ENCODE measurements at places on chromosomes 13 and 19.

- DNase-seq: no peak
These were observed 449.3 kb downstream of the PCDH17 start for GRCh38 chr13:58080806-58081205.

DNA sequence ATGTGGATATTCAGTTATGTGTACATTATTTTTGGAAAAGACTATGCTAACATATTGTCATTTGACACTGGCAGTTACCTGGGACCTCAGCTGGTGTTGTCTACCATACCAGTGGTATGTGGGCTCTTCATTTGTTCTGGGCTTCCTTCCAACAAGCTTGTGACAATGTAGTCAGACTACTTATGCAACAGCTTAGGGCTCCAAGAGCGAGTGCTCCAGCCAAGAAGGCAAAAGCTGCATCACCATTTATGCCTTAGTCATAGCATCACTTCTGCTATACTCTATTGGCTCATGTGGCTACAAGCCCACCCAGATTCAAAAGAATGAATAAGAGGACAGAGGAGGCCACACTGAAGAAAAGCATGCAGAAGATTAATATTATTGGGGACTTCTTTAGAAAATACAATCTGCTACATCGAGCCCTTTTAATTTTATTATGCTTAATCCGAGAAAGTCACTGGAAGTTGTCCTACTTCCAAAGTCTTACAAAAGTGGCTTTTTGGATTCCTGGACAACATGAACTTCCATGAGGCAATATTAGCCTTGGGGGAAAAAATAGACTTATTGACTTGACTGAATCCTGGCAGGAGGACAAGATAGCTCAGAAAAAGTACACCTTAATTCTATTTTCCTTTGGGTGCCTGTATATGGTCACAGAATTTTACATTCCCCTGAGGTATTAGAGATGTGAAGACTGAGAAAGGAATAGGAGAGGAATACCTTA lies 529.4 kb upstream of the HTR2A start:
- DNase-seq: no peak

- DNase-seq: peak; percentile 82
These were observed 8.9 kb upstream of the GDF15 start for GRCh38 chr19:18377026-18377425.

GRCh38 chr19:15324791-15325519 lies 7.4 kb downstream of the BRD4 start:
- no peak for DNase-seq

DNA sequence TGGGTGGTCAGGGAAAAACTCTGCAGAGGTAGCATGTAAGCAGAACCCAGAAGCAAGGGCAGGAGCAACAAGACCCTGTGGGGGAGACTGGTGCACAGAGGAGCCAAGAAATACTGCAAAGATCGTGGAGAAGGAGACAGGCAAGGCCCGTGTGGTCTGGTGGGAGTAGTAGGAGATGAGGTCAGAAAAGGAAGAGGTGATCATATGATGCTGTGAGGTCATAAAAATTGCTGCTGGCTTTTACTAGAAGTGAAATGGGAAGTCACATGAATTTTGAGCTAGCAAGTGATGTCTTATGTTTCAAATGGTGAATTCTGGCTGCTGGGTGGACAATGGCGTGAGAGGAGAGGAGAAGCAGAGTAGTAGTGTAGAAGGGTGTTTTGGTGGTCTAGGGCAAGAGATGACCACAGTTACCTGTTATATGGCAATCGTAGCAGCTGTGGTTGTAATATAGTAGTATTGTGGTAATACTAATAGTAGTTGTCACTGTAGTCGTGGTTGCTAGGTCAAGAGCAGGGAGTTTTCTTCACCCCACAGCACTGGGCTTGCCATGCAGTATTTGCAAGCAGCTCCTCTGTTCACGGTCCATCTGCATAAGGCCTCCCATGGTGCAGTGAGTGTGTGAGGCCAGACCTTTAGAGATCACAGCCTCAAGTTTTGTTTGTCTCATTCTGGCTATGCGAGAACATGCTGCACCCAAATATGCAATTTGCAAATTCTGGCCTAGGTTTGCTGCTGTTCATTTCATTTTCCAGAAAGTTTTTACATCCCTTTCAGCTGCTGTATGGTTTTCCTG lies 205.0 kb downstream of the TSHZ3 start:
- DNase-seq: no peak

DNA sequence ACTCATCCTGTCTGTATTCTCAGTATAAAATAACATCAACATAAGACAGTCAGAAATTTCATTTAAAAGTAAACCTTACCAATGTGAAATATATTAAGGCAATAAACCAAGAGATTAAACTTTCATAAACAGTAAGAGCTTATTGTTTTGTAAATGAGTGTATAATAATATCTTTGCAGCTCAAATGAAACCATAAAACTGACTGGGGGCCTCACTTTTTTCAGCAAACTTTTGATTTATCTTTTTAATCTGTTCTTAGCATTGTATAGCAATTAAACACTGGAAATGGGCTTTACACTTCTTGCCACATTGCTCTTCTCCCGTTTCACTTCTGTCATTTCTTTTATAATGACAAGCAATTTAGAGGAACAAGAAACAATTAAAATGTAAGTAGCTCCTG lies 580.3 kb downstream of the GPC6 start:
- no peak for DNase-seq

DNA sequence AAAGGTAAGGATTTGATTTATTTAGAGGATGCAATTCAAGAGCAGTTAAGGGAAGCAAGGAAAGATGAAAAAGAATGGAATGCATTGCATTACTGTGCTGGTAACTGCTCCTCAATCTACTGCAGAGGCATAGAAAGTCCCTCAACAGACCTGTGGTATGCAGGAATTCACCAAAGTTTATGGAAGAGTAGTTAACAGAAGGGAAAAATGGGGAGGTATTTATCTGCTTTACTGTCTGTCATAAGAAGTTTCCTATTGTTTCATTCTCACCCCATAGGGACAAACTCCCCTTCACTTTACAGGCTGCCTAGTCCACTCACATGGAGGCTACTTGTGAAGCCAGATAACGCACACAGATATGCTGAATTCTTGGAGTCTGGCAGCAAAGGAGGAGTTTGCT lies 354.9 kb upstream of the SPRY2 start:
- DNase-seq: no peak

DNA sequence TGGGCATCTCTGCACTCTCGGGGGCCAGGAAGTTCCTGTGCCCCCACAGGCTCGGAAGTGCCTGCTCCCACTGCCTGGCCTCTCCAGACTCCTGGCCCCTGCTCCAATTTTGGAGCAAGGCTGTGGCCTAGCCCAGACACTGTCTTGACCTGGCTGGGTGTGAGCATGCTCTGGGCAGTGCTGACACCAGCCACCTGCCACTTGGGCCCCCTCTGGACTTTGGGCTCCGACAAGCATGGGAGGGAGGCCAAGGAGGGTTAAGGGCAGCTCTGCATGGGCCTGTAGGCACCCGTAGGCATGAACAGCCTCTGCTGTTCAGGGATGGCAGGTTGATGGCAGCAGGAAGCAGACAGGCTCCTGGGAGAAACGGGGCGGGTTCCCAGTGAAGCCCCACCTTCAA lies 26.0 kb upstream of the RBM26 start:
- DNase-seq: no peak

- no peak for DNase-seq
These were observed 4.3 kb upstream of the RAP2A start for GRCh38 chr13:97429681-97430081.

GRCh38 chr13:71864986-71865873 lies 1.8 kb downstream of the DACH1 start:
- no peak for DNase-seq

DNA sequence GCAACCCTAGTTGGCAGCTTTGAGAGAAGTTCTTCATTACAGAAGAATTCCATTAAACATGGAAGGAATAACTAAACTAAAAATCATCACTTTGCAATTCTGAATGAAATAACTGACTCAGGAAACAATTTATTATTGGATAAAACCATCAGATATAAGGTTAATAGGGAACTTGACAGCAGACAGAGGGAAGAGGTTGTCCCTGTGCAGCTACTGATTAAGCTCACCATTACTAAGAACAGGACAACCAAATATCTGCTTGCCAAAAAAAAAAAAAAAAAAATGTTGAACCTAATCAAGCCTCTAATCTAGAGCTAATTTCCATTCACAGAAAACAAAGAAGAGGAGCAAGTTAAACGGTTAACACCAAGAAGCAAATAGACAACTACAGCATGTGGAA lies 12.8 kb downstream of the N4BP2L2 start:
- DNase-seq: no peak

DNA sequence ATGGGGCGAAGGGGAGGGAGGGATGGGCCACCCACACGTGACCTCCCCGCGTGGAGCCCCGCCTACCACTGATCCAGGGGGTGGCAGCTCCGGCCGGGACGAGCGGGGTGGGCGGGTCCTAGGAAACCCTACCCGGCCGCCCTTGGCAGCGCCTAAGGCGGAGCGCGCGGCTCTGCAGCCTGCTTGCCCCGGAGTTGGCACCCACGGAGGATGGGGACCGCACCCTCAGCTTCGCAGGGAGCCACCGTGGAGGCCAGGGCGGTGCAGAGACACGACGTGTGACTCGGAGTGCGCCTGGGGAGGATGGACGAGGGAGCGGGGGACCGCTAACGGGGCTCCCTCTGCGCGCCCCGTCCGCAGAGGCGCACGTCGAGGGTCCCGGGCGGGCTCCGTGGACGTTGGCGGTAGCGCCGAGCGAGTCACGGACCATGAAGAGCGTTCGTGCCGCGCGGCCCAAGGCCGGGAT lies at the start of gene RGS9BP:
TSS of gene RGS9BP (plus strand) at position 129 of the 466 bp plus-strand sequence. CDS start 416 bp downstream, outside the sequence.
- DNase-seq: peak; percentile 56

DNA sequence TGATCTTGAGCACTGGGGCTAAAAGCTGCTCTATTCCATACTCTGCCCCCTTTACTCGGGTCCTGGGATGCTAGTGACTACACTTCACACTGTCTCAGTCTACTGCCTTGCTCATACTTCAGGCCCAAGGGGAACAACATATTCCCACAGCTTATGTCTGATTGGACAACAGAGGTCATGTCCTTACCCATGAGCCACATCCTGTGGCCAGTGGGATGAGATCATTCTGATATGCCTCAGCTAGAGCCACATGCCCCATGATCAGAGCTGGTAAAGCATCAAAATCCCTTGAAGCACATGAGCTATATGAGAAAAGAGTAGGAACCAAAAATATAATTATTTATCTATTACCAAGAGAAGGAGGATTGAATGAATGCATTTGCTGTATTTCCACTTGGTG lies 290.1 kb upstream of the TSHZ3 start:
- no peak for DNase-seq

- DNase-seq: peak; percentile 48
These were observed 178.4 kb downstream of the FGF9 start for GRCh38 chr13:21849323-21849722.

GRCh38 chr19:19096641-19097627 lies 33.1 kb downstream of the SLC25A42 start:
- no peak for DNase-seq

DNA sequence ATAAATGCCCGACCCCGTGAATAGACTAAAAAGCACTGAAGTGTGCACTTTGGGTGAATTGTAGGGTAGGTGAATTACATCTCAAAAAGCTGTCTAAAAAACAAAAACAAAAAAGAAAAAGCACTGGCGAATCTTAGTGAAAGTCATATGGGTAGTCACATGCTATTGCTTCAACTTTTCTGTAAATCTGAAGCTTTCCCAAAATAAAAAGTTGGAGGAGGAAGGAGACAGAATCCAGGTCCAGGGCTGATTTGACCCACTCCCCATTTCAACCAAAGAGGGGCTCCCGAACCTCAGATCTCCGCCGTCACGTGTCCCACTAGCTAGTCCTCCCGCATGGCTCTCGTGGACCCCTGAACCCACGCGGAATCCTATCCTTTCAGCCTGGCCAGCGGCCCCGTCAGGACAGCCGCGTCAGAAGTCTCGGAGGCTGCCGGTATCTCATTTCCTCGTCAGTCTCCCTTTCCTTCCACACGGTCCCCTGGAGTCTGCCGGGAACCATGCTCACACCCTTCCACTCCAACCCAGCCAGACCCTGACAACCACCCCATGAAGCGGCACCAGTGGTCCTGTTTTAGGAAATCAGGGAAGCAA lies 6.1 kb downstream of the PPP1R12C start:
- DNase-seq: no peak

DNA sequence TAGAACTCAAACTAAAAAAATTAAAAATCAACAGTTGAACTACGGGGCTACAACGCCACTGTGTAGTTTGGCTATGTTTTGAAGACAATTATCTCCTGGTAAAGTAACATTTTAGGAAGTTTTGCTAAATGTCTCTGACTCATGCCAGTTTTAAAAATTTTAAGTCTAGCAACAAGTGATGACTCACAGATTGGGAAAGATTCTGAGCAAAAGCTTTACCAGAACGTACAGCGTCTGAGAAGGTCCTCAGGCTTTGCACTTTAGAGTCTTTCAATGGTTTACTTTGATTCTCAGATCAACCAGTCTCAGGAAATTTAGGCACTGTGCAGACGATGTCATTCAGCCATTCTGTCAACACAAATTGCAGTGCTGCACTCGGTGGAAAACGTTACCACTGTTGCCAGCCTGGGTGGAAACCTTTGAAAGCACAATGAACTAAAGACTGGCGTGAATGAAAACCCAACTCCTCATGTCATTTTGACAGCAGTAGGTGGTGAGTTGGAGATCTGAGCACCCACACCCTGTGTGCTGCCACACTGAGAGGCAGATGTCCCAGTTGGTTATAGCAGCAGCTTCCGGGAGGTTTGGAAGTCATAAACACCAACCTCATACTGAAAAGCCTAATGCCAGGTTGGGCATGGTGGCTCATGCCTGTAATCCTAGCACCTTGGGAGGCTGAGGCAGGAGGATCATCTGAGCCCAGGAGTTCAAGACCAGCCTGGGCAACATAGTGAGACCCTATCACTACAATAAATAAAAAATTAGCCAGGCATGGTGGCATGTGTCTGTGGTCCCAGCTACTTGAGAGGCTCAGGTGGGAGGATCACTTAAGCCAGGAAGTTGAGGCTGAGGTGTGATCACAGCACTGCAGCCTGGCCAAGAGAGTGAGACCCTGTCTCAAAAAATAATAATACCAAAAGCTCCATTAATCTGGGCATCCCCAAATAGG lies 6.3 kb upstream of the WTIP start:
- DNase-seq: no peak

- no peak for DNase-seq
These were observed 179.8 kb downstream of the PRR20E start for GRCh38 chr13:57346786-57347185.

GRCh38 chr19:58279042-58279924 lies 528 bp downstream of the ZNF8 start:
- DNase-seq: peak; percentile 15

Data from DMS153 (cell line).